Kidney tubule cell (primary cell): ENCODE measurements at places on chromosomes 7 and 10.
A peak's percentile ranks its signal among the peaks of the same experiment; 100 is the strongest.

GRCh38 chr7:40202851-40203250 is 68.0 kb downstream of the SUGCT start:
- DNase-seq = no peak

- peak; percentile 74 for DNase-seq
These were observed 5.6 kb upstream of the MEST start for GRCh38 chr7:130486114-130486953.

DNA sequence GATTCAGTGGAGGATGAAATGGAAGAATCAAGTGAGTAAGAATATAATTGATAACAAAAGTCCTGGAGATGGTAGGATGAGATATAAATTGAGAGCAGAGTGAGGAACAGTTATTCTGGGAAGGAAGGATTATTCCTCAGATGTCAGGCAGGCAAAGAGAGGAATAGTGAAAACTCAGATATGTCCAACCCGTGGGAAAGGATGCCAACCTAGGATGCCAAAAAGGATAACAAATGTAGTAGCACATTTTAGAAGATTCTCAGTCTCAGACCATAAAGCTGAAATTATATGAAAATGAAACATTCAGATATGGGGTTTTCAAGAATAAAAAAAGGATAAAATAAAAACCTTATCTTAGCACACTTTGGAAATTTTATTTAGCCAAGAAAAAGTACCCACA is 131.1 kb downstream of the SEMA3C start:
- DNase-seq = no peak

- no peak for DNase-seq
These were observed 15.1 kb downstream of the LRMDA start for GRCh38 chr10:75446508-75446907.

- DNase-seq = no peak
These were observed 806.1 kb downstream of the DNAJB9 start for GRCh38 chr7:109375823-109376222.

GRCh38 chr7:69770613-69771012 is 172.3 kb downstream of the AUTS2 start:
- no peak for DNase-seq

- no peak for DNase-seq
These were observed 615.0 kb downstream of the ANKRD7 start for GRCh38 chr7:118839515-118839914.

DNA sequence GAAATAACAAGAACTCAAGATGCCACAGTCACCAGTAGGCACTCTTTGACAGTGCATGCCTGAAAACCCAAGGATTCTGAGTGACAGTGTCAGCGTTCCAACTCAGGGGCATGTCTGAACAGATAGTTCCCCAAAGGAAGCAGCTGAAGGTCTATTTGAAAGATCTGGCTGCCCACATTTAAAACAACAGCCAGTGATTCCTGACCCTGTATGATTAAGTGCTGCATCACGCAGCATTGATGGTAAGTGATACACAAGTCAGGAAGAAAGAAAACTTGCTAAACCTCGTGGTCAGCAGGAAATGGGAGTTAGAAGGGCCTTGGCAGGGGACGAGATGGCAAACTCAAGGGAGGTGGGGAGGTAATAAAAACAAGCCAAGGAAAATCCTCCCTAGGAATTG is 1013.1 kb downstream of the TYW1 start:
- no peak for DNase-seq

GRCh38 chr10:103192089-103192450 is 1.0 kb downstream of the NT5C2 start:
- peak; percentile 23 for DNase-seq

DNA sequence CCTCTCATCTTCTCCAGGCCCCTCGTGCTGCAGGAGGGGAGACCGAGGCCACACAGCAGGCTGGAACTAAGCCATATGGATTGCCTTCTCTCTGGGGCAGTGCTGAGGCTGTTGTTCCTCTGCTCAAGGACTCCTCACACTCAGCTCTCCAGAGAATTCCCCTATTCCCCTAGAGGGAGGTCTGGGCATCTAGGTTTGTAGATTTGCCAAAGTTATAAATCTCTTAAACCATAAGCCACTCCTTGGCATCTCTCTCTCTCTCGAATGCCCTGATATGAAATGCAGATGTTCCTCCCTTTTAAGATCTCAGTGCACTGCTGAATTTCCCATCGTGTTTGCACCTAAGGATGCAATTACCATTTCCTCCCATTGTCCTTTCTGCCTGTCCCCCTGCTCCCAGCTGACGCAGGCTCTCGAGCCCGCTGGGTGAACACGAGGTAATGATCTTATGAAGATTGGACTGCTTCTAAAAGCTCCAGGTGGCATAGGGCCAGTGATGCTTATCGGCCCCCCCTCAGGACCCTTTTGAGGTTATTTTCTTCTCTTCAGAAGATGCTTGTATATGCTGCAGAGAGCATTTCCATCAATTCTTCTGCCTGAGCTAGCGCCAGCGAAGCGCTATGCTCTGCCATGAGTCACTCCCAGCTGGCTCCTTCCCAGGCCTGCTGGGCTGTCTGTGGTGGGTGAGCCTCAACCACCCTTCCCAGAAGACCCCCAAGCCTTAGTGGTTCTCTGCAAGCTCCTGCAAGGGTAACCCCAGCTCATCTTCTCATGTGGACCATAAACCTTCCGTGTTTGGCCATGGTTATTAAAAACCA is 41.6 kb upstream of the AQP1 start:
- DNase-seq = no peak

- no peak for DNase-seq
These were observed 26.3 kb downstream of the NEURL1 start for GRCh38 chr10:103519798-103520197.

GRCh38 chr10:58382489-58382995 is 2.7 kb upstream of the TFAM start:
- DNase-seq = no peak

DNA sequence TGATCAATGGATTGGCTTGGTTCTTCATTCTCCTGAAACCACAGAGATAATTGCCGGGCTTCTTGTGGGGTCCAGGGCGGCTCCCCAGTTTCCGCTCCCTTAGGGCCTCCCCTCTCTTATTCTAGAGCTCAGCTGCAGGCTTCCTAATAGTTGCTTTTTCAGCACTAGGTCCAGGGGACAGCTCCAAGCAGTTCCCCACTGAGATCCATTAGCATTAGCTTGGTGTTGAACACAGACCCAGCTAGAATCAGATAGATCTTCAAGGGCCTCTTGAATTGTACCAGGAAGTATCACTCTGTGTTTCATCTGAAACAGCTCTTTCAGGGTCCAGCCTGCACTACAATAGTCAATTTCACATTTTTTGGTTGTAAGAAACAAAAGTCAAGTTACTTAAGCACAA is 238.7 kb downstream of the SEC23IP start:
- DNase-seq = peak; percentile 23

DNA sequence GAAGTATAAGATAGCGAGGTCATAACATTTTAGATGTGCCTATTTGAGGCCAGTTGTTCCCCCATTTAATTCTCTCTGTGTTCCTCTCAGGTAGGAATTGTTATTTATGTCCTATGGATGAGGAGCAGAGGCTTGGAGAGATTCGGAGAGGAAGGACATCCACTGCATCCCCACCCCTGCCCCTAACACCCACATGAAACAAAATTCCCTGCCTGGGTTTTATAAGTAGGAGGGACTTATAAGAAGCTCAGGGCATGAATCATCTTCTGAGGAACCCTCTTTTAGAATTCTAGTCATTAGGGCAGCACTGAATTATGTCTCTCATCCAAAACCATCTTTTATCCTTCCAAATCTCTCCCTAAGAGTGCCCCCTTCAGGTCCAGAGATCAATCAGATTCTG is 5.0 kb downstream of the CHAT start:
- DNase-seq = no peak

DNA sequence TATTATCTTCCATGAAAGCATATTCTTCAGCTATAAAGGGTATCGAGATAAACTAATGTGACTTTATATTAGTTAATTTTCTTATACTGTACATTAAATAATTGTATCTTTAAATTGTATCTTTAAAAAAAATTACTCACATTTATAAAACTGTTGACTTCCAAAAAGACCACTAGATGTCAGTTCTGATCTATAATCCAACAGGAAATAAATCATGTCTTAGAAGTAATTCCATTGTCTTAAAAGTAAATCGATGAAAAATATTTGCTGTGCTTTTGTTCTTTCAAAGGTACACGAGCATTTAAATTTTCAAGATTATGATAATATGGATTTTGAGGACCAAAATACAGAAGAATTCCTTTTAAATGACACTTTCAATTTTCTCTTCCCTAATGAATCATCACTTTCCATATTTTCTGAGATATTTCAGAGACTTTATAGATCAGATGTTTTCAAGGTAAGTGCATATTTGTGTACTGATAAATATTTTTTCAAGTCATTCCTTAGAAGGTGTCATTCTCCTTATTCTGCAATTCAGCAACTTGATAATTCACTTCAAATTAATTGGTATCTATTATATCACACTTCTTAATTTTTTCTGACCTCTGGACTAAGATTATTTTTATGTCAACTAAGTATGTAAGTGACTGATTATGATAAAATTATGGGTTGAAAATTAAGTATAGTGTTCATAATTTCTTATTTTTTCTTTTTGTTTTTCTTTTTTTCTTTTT is 138.5 kb downstream of the CPED1 start:
- DNase-seq = peak; percentile 24

DNA sequence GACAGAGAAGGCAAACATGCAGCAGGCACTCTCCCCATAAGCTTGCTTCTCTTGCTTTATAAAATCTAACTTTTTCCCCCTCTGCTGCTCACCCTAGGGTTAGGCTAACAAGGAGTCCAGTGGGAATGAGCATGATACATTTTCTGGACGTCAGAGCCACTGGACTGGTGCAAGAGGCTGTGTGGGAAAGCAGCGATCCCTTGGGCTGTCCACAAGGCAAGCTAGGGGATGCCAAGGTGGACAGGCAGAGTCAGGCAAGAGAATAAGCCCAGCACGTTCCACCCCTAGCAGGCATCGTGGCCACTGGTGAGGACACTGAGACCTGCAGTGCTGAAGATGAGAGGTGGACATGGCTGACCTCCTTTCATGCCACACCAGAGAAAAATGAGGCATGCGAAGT is 290.9 kb upstream of the ZMIZ1 start:
- DNase-seq = no peak

DNA sequence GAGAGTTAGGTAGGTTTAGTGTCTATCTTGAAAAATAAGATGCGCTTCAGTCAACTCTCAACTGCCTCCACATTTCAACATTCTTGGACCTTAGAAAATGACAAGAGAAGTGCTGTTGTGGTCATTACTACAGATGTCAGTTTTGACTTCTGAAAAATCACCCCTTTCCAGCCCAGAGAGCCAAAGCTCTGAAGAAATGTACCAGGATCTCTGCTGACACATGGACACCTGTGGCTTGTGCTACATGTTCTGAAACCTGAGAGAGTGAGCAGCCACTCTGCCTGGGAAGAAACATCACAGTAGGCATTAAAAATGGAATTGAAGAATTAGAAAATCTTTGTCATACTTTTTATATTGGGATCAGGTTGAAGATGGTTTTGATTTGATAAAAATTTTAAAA is 35.9 kb upstream of the FEZF1 start:
- no peak for DNase-seq

GRCh38 chr7:78139335-78139734 is 340.8 kb downstream of the PHTF2 start:
- DNase-seq = peak; percentile 87

DNA sequence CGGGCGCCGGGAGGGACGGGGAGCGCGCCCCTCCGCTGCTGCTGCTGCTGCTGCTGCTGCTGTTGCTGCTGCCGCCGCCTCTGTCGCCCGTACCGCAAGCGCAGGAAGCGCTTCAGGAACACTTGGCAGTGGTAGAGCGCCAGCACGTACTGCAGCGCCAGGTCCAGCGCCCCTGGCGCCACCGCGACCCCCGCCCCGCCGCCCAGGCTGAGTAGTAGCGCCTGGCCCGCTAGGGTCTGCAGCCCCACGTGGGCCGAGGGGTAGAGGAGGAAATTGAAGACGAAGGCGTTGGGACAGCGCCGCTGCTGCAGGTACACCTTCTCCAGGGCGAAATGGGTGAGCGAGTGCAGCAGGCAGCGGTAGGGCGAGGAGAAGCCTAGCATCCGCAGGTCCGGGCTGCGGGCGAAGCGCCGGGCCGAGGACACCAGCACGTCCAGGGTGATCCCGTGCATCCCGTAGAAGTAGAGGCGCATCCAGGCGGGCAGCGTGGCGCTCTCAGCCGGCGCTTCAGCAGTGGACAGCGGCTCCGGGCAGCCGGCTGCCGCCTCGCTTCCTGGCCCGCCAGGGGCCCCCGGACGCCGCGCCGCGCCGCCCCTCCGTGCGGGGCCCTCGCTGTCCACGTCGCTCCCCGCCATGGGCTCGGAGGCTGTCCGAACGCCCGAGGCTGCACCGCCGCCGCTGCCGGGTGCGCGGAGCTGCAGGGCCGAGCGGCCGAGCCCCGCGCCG is at the start of gene TMEM229A:
Gene TMEM229A (minus strand): TSS at position 699 of the 726 bp plus-strand sequence. CDS start 64 bp downstream, at position 635.
- peak; percentile 61 for DNase-seq

GRCh38 chr7:142375710-142376313 is 118.0 kb upstream of the PRSS58 start:
- DNase-seq = peak; percentile 83

- no peak for DNase-seq
These were observed 44.3 kb upstream of the PPP1R17 start for GRCh38 chr7:31642681-31643115.

- DNase-seq = no peak
These were observed 413.8 kb upstream of the FOXK1 start for GRCh38 chr7:4268040-4268965.

- no peak for DNase-seq
These were observed 509.0 kb downstream of the GATA3 start for GRCh38 chr10:8563478-8563877.

DNA sequence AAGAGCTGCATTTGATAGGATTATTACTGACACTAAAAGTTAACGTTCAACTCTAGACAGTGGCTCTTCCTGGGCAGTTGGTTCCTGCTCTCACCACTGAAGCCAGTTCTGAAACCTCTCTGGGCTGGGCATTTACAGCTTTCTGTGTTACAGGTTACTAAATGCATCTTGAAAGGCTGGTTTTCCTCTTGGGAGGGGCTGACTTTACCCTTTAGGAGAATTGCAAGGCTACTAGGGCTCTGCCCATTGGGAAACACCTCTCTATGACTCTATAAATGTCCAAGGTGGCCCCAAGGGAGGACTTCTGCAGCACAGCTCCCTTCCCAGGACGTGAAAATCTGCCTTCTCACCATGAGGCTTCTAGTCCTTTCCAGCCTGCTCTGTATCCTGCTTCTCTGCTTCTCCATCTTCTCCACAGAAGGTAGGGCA is at the start of gene GPR15LG:
Gene GPR15LG (plus strand): TSS at position 301 of the 429 bp plus-strand sequence. CDS start 51 bp downstream, at position 352.
- DNase-seq = no peak

DNA sequence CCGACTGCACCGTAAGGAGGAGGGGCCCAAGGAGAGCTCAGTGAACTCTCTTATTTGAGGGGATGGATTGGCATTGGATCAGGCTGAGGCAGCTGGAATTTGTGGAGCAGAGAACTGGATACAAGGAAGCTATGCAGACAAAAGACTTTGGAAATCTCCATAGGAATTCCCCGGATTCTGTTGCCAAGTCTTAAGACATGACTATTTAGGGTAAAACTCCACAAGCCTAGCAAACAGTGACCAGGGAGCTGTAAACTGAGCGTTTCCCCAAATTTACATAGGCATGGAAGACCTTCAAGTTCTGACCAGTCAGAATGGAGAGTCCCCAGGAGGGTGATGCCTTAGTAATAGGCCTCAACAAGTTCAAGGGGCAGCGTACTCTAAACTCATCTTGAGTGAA is 82.5 kb upstream of the PCBD1 start:
- DNase-seq = peak; percentile 88
